Activated T-helper 1 cell treated with Interleukin-2 at 50 U/mL for 16 hours (primary cell): ENCODE measurements at places on chromosomes 12 and 14.
A peak's percentile ranks its signal among the peaks of the same experiment; 100 is the strongest.

DNA sequence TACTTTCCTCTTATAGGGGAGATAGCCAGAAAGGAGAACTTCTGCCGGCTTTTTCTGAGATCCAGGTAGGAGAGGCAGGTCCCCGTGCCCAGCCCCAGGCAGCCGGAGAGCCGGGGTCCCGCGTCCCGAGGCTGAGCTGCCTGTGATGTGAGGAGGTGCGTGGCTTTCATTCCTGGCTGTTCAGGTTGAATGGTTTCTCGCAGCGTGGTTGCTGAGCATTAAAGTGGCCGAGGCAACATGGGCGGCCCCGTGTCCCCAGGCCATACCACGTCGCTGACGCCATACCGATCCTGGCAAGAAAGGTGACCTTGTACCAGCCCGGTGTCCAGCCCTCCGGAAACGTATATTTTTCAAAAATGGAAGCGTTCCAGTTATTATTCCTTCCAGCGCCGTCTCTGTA lies 116.7 kb upstream of the MYL2 start:
- no peak for DNase-seq

- no peak for DNase-seq
These were observed 51.1 kb upstream of the RPH3A start for GRCh38 chr12:112740387-112740934.

GRCh38 chr12:27462151-27462694 lies 15.7 kb downstream of the SMCO2 start:
- DNase-seq: no peak

DNA sequence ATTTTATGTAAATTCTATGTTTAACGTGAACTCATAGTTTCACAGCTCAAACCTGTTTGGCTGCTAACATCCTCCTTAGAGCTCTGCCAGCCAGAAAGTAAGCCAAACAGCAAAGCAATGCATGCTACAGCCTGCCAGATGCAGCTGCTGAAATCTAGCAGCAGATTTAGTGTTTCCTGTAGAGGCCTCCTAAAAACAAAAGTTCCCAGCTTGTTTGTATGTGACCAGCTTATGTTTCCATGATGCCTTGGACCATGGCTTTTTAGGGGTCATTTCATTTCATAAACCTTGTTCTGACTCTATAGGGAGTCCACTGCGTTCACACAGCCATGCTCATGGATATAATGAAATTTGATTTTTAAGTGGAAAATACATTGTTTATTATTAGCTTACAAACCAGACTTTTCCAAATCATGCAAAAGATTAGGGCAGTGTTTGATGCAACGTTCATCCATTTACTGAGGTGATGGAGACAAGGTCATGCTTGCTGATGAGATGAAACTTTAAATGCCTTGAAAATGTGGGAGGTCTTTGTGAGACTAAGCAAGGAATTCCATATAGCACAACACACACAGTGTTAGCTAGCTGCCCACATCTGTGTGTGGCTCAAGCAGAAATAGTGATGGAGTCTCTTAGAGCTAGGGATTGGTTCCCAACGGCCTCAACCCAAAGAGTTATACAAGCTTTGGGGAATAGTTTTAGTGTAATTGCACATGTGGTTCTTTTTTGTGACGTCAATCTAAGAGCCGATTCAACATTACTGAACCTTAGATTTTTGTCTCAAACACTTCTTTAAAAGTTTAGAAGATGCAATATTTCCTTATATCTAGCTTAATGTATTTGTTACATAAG lies 157.5 kb upstream of the LRIG3 start:
- no peak for DNase-seq

GRCh38 chr14:89564286-89564957 lies 147.4 kb upstream of the FOXN3 start:
- DNase-seq: no peak

DNA sequence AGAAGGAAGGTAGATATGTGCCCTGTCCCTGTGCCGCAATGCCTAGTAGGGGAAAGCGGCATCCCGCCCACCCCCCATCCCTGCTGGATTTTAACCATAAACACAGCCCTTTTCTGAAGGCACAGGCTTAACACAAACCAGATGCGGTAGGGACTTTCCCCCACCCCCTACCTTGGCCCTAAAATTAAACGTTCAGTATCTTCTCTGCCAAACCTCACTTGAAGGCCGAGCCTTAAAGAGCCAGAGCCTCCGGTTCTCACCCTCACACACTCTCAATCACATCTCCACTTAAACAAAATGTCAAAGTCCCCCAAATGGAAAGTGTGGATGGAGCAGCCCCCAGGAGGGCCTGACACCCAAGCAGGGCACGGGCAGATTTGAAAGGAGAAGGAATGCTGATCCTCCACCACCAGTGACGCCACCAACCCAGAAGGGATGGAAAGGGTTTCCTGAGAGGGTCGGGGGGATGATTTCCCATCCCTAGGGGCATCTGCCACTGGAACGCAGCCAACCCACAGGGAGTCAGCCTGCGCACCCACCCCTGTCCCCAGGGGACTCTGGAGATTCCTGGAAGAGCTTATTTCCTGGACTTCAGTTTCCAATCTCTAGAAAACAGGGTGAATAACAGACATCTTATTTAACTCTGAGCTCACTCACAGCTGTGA lies 26.4 kb downstream of the ACTN1 start:
- no peak for DNase-seq

GRCh38 chr12:116759783-116760621 lies 21.9 kb downstream of the RNFT2 start:
- DNase-seq: peak; percentile 4

DNA sequence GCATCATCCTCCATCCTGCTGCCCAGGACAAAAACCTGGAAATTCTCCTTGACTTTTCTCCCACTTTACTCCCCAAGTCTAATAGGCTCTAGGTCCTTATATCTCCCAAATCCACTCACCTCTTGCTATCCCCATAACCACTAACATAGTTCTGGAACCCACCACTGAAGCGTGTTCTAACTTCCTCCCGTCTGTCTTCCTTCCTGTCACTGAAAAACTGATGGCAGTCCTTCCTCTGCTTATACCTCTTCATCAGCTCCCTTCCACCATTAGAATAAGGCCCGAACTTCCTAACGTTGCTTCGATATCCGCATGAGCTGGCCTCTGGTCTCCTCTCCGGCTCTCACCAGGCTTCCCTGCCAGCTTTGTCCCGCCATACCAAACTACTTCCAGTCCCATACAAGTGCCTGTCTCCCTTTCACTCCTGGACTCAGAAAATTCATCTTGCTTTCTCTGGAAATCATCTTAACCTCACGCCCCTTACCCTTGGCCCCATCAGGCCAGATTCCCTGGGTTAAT lies 63.0 kb upstream of the BCL2L14 start:
- DNase-seq: no peak

DNA sequence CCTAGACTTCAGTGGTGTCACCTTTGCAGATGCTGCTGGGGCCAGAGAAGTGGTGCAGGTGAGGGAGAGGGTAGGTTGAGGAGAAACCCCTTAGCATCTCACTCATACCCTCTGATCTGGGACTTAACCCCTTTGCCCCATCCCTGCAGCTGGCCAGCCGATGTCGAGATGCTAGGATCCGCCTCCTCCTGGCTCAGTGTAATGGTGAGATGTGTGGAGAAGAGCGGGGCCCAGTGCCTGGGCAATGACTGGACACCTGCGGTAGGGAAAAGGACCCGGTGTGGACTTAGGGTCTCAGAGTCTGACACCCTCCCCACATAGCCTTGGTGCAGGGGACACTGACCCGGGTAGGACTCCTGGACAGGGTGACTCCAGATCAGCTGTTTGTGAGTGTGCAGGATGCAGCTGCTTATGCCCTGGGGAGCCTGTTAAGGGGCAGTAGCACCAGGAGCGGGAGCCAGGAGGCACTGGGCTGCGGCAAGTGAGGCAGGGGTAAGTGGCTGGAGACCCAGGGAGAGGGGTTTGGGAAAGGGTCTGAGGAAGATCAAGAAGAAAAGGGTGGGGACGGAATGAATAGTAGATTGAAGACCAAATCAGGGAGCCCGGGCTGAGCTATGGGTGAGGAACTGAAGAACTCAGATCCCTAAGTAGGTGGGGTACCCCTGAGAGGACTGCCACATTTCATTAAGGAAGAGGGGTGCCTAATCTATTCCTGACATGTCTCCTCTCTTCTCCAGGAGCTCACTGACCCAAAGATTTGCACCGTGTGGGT lies 7.6 kb downstream of the B4GALNT1 start:
- no peak for DNase-seq

- DNase-seq: no peak
These were observed 3.5 kb downstream of the TAC3 start for GRCh38 chr12:57012600-57013465.

- peak; percentile 29 for DNase-seq
These were observed 912.4 kb downstream of the VRK1 start for GRCh38 chr14:97709552-97709951.

DNA sequence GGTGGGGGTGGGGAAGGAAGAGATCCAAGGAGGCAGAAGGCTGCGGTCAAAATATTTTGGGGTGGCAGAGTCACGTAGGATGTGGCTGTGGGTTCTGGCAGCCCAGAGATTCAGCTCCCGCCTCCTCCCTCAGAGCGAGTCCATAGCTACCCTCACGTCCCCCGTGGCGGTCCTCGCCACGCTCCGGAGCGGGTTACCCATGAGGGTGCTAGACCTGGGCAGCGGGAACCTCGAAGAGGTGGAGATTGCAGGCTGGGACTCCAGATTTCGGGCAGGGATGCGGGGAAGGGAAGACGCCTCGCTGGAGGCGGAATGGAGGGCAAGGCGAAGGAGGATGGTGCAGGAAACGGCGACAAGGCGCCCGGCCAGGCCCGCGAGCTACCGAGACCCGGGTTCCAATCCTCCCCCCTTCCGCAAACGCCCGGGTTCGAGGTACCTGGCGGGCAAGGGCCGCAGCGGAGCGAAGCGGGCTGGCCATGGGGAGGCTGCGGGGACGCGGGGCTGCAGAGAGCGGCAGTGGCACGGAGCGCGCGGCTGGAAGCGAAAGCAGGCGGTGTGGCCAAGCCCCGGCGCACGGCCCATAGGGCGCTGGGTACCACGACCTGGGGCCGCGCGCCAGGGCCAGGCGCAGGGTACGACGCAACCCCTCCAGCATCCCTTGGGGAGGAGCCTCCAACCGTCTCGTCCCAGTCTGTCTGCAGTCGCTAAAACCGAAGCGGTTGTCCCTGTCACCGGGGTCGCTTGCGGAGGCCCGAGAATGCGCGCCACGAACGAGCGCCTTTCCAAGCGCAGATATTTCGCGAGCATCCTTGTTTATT lies 46.2 kb downstream of the BCAT1 start:
- DNase-seq: no peak

GRCh38 chr12:11344500-11344899 lies 34.3 kb upstream of the PRB4 start:
- DNase-seq: no peak

DNA sequence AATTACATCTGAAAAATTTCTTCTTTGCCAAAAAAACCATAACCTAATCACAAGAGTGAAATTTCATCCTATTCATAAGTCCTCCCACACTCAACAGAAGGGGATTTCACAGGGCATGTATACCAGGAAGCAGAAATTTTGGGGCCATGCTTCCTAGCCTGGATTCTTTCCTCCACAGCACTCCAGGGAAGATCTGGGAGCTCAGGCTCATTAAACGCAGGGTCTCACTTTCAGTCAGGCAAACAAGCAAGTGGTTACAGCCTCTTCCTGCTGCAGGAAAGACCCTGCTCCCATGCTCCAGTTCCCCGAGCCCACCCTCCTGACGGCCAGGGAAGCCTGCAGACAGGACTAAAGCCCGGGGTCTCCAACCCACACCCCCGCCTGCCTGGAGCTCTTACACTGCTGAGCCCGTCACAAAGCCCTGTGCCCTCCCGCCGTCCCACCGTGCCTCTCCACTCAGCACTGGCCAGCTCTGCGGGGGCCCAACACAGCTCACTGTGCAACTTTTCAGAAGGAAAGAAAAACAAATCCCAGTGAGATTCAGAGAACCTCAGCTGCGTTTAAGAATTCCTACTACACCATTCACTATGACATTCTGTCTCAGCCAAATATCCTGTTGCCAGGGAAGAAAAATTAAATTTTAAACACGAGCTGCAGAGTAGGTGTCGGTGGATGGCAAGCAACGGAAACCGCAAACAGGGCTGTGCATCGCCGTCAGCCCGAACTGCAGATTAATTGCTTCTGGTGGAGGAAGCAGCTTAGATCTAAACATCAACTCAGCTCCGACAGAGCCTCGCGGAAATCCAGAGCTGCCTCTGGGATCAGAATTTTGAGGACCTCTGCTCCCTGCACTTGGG lies 106.7 kb upstream of the SFSWAP start:
- peak; percentile 26 for DNase-seq

GRCh38 chr14:86780461-86780860 lies 1212.5 kb downstream of the GALC start:
- no peak for DNase-seq

DNA sequence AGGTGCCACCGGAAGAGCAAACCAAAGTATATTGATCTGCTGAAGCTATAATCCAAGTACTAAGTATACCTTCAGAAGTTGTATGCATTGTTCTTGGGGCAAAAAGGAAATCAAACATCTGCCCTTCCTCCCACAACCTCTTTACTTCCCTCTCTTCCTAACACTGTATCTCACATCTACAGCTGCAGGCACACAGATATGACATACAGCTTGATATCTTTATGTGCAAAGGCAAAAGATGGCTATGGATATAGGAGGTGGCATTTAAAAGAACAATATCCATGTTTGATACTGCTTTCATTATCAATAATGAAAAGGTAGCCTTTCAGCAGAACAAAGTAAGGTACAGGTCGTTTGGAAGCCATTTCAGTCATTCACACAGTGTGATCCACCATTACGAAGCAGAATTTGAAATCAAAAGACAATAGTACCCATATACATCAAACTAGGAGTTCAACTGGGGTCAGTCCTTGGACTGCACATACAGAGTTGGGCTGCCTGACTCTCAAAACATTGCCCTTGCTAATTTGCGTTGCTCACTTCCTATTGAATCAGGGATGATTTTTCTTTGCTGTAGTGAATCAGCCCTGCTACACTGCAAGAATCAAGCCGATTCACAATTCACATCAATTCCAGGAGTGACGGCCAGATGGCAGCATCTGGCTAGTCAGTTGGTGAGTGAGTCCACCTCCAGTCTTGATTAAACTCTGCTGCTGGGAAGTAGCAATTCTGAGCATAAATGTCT lies 8.9 kb downstream of the ANG start:
- peak; percentile 30 for DNase-seq

- no peak for DNase-seq
These were observed 388.1 kb downstream of the ZFP36L1 start for GRCh38 chr14:68404652-68405183.

DNA sequence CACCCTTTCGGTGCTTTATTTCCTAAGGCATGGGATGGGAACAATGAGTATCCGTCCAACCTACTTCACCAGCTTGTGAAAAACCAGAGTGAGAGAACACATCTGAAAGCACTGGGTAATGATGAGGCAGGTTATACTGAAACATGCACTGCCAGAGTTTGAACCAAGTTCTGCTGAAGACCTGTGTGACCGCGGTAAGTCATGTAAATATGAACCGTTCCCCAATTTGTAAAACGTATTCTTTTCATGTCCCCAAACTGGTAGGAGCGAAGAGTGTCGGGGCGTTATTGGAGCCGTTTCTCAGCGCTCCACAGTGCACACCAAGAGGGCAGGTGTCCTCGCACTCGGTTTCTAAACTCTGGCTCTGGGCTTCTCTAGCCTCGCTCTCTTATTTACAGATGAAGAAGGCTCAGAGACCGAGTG lies 788 bp upstream of the NGDN start:
- DNase-seq: no peak

GRCh38 chr12:64178122-64178521 lies 44.0 kb downstream of the KICS2 start:
- DNase-seq: no peak

GRCh38 chr14:66038212-66038611 lies 448.0 kb upstream of the CCDC196 start:
- DNase-seq: no peak
